Endothelial cell (in vitro differentiated cells): ENCODE measurements at places on chromosomes 7 and 10. TPM values are rescaled to one million over a fixed set of nuclear protein-coding genes. Genes with fewer than 3 reads are reported as not detected.

The MAD1L1 gene
- total RNA-seq: 43.3 TPM

The PTPRE gene
- 117 TPM for total RNA-seq

The ANKRD61 gene
- total RNA-seq: not detected

The MEIG1 gene
- total RNA-seq: 0.80 TPM

The SPDYE8 gene
- total RNA-seq: 0.13 TPM

The UPK3BL2 gene
- 9.3 TPM for total RNA-seq

The SHTN1 gene
- total RNA-seq: 106 TPM

The FASTK gene
- 68.0 TPM for total RNA-seq

The IFIT3 gene
- 16.8 TPM for total RNA-seq

The SPDYE16 gene
- not detected for total RNA-seq

The ATP6V0E2 gene
- total RNA-seq: 18.5 TPM

DNA sequence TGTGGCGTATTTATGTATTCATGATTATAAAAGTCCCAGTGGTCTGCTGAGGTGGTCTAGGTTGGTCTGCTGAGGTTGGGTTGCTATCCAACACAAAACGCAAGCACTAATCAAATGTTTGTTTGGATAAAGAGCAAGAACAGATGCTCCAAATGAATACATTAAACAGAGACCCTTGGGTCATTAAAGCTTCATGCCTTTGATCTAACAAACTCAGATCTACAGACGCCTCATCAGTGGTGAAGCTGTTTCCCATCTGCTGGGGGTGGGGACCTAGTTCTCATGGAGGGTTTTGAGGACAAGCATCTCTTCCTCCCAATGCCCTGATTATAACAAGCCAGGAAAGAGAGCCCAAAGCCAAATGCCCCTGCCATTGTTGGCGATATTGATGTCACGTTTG is 786.7 kb downstream of the NRG3 start:
- no peak for DNase-seq

DNA sequence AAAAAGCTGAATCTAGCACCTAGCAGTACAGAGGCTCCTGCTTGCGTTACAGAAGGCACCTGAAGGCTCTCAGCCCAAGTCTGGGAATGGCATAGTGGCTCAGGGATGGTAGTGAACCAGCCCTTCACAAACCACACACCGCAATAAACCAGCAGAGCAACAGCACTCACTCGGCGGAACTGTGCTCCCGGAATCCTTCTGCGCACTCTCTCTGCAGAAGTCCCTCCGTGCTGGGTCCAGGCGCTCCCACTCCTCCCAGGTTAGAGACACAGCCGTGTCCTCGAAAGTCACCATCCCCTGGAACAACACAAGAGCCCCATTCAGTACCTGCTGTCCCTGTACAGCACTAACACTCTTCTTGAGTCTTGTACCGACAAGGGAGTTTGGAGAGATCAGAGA is 1.5 kb downstream of the ZNF394 start:
- DNase-seq: no peak

DNA sequence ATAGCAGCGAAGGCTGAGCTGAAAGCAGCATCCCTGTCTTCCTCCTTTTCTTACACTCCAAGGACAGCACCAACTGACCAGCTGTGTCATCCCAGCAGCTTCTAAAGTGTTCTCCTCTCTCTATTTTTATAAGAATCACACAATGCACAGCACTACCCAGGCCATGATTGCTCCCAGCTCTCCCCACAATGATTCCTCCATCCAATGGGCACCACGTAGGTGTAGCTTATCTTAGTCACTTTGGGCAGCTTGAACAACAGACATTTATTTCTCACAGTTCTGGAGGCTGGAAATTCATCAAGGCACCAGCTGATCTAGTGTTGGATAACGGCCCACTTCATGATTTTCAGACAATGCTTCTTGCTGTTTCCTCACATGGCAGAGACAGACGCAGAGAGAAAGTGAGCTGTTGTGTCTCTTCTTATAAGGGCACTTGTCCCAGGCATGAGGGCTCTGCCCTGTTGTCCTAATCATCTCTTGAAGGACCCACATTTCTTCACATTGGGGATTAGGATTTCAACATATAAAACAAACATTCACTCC is 92.0 kb upstream of the CDC14C start:
- DNase-seq: no peak

- no peak for DNase-seq
Observed at GRCh38 chr7:14420768-14421167, 431.3 kb upstream of the ETV1 start.

- no peak for DNase-seq
Observed at GRCh38 chr10:106487726-106488125, 676.8 kb downstream of the SORCS1 start.

- DNase-seq: no peak
Observed at GRCh38 chr10:70538195-70538520, 59.6 kb downstream of the PALD1 start.

DNA sequence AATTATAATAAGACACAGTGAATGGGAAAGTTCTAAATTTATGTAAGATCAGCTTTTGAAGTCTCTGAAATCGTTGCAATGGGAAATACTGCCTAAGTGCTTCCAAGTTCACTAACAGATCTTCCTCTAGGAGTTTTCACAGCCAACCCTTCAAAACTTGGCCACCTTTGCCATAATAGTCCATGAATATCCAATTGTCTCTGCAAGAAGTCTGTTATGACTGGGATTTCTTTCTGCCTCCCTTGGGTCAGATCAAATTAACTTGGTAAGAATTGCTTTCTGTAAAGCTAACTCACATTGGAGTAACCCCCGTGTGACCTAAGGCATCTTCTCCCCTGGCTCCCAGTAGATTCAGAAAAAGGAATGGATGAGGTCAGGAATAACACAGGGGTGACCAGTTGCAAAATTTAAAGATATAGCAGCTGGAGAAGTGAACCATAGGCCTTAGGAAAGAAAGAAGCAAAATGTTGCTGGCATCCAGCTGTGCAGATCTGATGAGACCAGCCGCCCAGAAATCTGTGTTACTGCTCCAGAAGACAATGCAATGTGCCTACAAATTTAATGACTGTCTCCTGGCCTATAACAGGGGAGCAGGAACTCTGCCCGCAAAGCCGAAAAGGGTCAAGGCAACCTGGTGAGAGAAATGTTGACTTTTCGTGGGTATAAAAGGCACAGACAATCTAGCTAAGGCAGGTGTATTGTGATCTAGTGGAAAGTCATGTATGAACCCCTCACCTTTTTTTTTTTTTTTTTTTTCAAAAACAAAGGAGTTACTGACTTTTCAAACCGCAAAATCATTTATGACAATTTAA is 7.5 kb upstream of the OPTN start:
- no peak for DNase-seq

- DNase-seq: no peak
Observed at GRCh38 chr7:102061981-102062390, 224.7 kb upstream of the SH2B2 start.

- no peak for DNase-seq
Observed at GRCh38 chr10:35451151-35452016, 115.1 kb downstream of the CCNY start.

GRCh38 chr7:152752200-152752912 is 7.2 kb upstream of the ACTR3B start:
- DNase-seq: no peak

GRCh38 chr10:46057038-46057437 is 11.0 kb upstream of the MSMB start:
- DNase-seq: no peak

DNA sequence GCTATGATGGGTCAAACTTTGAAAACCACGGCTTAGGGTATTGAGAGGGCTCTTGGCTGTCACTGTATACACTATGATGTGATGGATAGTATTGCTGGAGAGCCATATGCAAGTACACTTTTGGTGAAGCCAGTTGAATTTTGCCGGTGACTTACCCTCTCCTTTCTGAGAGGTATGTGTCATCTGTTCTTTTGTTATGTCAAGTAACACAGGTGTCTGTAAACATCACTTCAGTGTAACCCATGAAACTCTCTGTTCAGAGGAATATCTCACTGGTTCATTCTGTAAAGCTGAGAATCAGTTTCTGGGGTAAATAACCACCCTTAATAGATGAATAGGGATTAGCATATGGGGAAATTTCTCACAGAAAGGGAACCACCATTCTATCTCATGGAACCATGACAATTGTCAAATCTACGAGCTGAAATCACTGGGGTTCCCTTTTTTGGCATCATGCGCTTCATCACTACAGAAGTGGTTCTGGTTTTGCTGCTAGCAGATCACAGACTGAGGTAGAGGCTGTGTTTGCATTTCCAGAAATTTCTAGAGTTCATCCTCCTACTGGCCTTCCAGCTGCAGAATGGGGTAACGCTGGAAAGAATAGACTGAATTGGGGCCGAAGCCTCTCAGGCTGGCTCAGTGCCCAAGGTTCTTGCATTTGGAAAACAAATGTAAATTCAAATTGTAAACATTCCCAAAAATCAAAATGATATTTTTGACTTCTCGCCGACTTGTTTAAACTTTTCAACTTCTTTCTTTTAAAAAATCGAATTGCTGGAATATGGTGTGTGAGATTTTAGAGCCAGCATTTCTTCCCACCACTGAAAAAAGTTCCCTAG is 83.3 kb upstream of the CREB5 start:
- DNase-seq: no peak

GRCh38 chr7:91446819-91447218 is 182.6 kb downstream of the FZD1 start:
- no peak for DNase-seq

DNA sequence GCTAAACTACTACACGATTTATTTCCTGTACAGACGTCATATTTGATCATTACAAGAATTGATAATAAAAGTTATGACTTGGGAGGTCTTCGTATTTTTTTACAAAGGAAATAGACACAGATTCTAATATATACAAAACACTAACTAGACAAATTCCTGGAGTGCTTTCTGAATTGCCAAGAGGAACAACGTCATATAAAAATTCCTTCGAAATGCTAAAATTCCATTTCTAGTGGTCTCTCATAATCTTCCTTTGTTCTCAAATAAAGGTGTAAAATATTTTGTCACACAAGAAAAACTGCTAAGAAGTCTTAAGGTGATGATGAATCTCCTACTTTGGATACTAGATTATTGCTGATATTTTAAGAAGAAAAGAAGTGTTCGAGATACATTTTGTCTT is 85.4 kb downstream of the CDK6 start:
- DNase-seq: no peak

DNA sequence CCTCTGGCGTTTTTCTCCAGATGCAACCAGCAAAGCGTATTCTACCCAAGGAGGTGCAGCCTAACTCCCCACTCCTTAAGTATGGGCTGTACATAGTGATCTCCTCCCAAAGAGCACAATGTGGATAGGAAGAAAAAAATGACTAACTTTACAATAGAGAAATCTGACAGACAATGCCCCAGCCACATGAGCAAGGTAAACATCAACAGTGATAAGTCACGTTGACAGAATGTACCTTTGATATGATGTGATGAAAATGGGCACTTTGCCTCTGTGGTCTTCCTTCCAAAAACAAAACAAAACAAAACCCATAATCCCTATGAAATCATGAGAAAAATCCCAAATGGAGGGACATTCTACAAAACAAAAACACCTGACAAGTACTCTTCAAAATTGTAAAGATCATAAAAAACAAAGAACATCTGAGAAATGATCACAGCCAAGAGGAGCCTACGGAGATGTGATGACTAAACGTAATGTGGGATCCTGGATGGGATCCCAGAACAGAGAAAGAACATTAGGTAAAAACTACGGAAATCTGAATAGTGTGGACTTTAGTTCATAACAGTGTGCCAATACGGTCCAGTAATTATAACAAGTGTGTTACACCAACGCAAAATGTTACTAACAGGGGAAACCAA is 50.6 kb downstream of the ABLIM1 start:
- no peak for DNase-seq

GRCh38 chr10:100866010-100866409 is 46.8 kb upstream of the SLF2 start:
- DNase-seq: no peak

- no peak for DNase-seq
Observed at GRCh38 chr10:33094263-33095051, 136.4 kb upstream of the ITGB1 start.

GRCh38 chr7:26278770-26279169 is 12.9 kb upstream of the SNX10 start:
- no peak for DNase-seq

DNA sequence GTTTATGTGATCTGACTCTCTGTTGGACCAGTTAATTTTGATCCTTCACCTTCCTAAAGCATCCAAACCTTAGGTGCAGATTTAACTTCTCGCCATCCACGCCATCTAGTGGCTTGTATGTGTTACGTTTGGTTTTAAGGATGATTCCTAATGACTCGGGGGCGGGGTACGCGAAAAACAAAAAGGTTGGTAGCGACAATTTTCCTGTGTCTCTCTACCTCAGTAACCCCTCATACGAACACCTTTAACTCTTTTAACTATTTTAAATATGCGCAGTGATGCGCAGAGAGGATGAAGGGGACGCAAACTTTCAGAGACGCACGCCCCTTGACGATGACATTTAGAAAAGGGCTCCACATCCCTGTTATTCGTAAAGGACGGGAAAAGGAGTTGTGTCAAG is 714 bp upstream of the KCND2 start:
- DNase-seq: no peak

DNA sequence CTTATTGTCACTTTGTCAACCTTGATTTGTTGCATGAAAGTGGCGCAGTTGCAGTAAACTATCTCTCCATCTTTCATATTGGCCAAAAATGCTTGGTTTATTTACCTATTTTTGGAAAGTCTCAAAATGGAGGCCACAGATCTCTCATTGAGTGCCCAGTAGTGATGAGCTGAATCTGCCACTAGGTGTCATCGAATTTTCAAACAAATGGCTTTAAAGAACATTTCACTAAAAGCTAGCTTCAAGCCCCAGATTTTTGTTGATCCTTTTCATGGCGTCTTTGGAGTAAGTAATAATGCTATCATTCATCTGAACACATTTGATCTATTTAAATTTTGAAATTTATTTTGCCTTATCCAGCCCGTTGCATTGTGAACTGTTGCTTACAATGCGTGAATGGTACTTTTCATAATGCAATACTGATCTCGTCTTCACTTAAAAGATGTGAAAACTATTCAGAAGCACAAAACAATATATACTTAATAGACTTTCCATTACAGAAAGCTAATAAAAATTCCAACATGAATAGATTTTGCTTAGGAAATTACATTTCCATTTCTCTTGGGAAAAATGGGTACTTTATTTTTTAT is 236.2 kb downstream of the DNAJB9 start:
- peak; percentile 12 for DNase-seq

GRCh38 chr7:15764851-15765382 is 78.4 kb upstream of the MEOX2 start:
- no peak for DNase-seq

DNA sequence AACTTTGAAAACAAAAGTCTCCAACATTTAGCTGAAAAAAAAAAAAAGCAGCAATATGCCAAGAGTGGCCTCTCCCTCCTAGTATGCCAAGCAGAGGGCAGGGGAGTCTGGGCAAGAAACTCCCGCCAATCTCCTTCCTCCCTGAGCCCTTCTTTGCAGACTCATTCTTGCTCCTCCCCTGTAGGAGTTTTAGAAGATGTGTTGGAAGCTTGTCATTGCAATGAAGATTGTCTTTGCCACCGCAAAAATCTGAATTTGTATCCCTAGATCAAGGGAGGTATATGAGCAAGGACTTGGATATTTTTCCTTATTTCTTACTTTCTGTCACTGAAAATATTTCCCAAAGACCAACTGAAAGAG is 2.6 kb upstream of the TNS3 start:
- no peak for DNase-seq

GRCh38 chr10:27748601-27749000 is 3.0 kb upstream of the MKX start:
- DNase-seq: no peak
